ENCODE measurements at places on chromosomes 2 and 18.

- H3K4me1 ChIP-seq, result peaks cover 38% of the 10 kb centered on the region
- no peaks in the 10 kb centered on the region for H3K27me3 ChIP-seq
- no peak for DNase-seq
- no peak overlapping the region for H3K4me3 ChIP-seq
- H3K27ac ChIP-seq, result no peak overlapping the region
- H3K36me3 ChIP-seq, result peaks cover 2% of the 10 kb centered on the region
These were observed 17.1 kb upstream of the HNMT start for GRCh38 chr2:137947032-137947727.

DNA sequence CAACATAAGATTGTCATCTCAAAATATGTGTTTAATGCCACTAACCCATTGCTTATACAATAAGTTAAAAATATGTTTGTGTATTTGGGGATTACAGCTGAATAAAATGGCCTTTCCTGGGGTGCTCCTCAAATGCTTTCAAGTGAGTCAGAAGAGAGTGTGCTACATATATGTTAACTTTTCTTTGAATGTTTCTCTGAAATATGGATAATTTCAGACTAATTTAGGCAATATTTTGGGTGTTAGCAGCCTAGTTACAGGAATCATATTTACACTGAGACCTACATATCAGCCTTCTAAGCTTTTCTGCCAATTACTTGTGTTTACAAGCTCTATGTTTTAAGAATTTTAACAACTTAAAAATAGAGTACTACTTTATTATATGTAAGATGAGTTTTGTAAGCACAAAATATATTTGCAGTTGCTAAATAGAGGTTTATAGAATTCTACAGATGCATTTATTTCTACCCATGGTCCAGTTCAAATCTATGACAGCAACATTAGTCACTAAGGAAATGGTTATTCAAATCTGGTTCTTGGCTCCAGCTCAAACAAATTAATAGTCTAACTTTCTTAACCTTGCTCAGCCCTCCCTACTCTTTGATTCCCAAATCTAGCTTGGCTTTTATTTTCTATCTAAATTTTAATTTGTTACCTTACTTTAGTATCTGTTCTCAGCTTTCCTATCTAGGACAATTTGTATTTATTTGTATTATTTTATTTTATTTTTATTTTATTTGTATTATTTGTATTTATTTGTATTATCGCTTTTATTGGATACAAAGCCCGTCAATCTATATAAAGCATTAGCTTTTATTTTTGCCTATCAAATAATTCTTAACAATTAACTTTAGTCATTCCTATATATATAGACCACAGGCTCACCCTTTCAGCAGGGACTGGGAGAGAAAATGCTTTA lies 48.9 kb downstream of the FSIP2 start:
- no peaks in the 10 kb centered on the region for H3K4me1 ChIP-seq
- no peak overlapping the region for H3K27ac ChIP-seq
- H3K4me3 ChIP-seq, result no peak overlapping the region
- no peaks in the 10 kb centered on the region for H3K27me3 ChIP-seq

- H3K36me3 ChIP-seq, result peaks cover 64% of the 10 kb centered on the region
- peaks cover 11% of the 10 kb centered on the region for H3K4me1 ChIP-seq
- DNase-seq, result no peak
- no peak overlapping the region for H3K4me3 ChIP-seq
These were observed 17.5 kb downstream of the STAT1 start for GRCh38 chr2:190996338-190996946.

DNA sequence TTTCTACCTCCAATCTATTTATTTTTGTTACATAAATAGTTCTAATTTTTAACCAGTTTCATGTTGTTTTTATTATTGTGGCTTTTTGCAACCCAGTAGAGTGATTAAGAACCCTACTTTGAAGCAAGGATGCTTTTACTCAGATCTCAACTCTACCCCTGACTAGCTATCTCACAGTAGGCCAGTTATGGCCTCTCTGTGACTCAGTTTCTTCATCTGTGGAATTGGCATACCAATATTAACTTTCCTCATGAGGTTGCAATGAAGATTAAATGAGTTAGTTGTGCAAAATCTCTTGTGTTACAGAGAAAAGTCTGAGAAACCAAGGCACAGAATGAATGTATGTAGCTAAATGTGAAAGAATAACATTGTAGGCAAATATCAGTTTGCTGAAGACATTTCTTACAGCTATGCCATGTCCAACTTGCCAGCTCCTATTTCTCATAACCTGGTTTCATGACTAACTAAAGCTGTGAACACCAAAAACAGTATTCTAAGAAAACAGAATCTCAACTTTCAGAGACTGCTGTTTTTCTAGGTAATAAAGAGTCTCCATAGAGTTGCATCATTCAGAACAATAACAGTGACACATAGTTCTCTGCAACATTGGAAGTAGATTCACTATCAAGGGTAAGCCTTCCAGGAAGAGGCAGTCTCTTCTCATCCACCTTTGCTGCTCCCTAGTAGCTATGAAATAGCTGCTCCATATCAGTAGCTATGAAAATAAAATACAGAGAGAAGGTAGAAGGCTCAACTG lies 33.2 kb upstream of the CYTIP start:
- H3K4me3 ChIP-seq, result no peak overlapping the region
- no peaks in the 10 kb centered on the region for H3K4me1 ChIP-seq
- no peak overlapping the region for H3K27ac ChIP-seq
- DNase-seq, result no peak
- no peaks in the 10 kb centered on the region for H3K27me3 ChIP-seq
- H3K36me3 ChIP-seq, result no peaks in the 10 kb centered on the region

DNA sequence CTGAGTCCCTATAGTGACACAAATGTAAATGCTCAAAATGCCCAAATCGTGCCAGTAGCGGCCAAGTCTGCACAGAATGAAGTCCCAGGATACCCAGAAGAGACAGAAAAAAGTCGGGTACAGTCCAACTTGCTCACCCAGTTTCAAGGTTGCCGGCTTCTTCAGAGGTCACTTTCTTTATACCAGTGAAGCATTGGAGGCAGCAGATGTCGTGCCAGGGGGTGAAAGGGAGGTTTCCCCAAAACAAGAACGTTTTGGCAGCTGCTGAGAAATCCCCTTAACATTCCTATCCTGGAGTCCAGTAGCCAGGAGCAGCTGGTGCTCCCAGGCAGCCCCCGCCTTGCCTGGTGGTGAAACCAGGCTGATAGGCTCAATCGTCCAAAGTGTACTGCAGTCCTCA lies 58.1 kb upstream of the MCFD2 start:
- peaks cover 1% of the 10 kb centered on the region for H3K36me3 ChIP-seq
- H3K4me1 ChIP-seq, result peaks cover 2% of the 10 kb centered on the region
- no peaks in the 10 kb centered on the region for H3K27me3 ChIP-seq
- no peak for DNase-seq
- H3K4me3 ChIP-seq, result no peak overlapping the region

DNA sequence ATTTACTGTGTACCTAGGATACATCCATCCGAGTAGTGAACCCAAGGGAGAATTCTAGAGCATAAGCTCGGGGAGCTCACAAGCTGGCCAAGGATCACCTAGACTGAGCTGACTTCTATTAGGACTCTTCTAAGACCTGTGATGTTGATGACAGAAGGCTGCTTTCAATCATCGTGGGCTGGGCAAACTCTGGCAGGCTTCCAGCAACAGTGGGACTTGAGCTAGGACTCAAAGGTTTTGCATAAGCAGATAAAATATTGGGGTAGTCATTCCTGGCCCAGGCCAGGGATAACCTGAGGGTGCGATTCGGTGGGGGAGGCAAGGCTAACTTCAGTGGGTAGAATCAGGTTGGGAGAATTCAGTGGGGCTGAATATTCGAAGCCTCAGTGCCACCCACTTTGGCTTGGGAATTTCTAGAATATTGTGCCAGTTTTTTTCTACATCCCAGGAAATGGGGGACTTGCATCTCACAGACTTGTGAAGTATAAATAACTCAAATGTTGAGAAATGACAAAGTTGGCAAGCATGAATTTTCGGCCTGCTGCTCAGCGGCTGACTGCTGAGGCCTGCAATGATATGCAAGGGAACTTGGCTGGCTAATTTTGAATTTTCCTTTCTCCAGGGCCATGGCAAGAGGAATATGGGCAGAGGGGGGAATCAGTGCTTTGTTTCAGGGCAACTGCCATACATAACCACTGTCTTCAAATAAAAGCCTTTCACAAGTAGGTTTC lies 274.3 kb downstream of the PRKCE start:
- H3K27ac ChIP-seq, result no peak overlapping the region
- H3K4me1 ChIP-seq, result peaks cover 3% of the 10 kb centered on the region
- no peak for DNase-seq
- no peaks in the 10 kb centered on the region for H3K36me3 ChIP-seq

DNA sequence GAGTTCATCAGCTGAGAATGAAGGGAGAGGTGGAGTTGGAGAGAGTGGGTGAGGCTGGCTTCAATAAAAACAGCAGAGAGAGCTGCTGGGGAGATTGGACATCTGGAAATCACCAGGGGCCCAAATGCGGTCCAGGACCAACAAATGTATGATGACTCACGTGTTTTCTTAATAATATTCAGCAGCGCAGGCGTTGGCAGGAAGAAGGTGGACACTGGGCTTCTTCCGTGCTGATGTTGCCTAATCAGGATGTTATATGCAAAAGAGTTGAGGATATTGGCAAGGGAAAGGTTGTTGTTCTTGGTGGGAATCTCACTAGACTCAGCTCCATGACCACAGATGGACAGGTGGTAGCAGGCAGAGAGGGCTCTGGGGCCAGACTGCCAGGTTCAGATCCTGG lies 12.8 kb upstream of the PLA2R1 start:
- no peak overlapping the region for H3K4me3 ChIP-seq
- H3K27me3 ChIP-seq, result no peaks in the 10 kb centered on the region
- no peaks in the 10 kb centered on the region for H3K36me3 ChIP-seq
- H3K27ac ChIP-seq, result no peak overlapping the region
- no peak for DNase-seq

DNA sequence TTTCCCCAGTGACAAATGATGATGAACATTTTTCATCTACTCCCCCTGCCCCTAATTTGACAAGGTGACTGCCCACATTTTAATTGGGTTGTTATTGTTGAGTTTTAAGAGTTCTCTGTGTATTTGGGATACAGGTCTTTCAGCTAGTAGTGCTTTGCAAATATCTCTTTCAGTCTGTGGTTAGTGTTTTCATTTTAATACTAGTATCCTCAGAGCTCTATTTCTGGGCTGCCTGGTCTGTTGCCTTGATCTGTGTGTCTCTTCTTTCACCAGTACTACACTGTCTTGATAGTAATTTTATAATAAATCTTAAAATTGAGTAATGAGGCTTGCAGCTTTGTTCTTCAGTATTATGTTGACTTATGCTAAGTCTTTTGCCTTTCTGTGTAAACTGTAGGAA lies 19.7 kb downstream of the EIF5B start:
- H3K27me3 ChIP-seq, result no peaks in the 10 kb centered on the region
- H3K4me3 ChIP-seq, result no peak overlapping the region

DNA sequence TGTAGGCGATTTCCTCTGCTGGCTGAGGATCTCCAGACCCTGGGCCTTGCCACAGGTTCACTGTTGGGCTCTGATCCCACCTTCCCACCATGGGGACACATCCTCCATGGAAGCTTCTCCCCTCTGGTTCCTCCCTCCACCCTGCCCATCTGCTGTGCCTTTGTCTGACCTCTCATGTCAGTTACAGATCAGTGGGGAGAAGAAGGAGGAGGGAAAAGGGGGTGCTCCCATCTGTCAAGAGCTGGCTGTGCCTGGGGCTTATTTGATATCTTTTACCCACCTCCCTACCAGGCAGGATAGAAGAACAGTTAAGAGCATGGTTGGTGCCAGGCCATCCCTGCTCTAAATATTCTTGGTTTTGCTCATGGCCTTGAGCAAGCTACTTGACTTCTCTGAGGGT lies 12.3 kb upstream of the DNAJB2 start:
- H3K27me3 ChIP-seq, result peaks cover 21% of the 10 kb centered on the region
- no peak for DNase-seq
- H3K4me3 ChIP-seq, result no peak overlapping the region
- H3K27ac ChIP-seq, result no peak overlapping the region
- H3K4me1 ChIP-seq, result no peaks in the 10 kb centered on the region
- no peaks in the 10 kb centered on the region for H3K36me3 ChIP-seq

DNA sequence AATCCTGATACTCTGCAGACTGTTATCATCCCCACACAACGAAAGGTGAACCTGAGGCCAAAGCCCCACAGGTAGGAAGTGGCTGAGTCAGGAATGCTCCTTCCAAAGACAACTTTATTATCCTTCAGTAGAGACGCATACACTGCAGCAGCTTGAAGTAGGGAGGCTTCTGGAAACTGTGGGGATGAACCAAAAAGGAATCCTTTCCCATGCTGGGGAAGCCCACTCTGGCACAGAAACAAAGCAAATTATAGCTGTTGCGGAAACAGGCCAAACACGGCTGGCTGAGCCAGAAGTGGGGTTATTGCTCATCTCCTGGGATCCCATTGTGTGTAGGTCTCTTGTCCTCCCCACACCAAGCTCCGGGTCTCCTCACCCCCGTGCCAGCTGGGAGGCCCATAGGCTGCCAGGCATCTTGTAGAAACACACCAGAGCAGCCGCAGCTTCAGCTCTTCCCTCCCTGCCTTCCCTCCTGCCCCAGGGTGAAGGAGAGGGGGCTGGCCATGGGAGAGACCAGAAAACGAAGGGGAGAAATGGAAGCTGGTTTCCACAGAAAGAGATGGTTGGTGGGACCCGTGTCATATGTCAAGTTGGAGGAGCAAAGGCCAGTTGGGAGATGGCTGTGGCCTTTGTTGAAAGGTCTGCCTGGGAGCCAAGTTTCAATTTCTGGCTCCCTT lies 176.9 kb upstream of the NABP1 start:
- H3K27ac ChIP-seq, result peak overlapping the region; percentile 33
- H3K4me1 ChIP-seq, result peaks cover 16% of the 10 kb centered on the region
- no peaks in the 10 kb centered on the region for H3K27me3 ChIP-seq
- H3K36me3 ChIP-seq, result no peaks in the 10 kb centered on the region

DNA sequence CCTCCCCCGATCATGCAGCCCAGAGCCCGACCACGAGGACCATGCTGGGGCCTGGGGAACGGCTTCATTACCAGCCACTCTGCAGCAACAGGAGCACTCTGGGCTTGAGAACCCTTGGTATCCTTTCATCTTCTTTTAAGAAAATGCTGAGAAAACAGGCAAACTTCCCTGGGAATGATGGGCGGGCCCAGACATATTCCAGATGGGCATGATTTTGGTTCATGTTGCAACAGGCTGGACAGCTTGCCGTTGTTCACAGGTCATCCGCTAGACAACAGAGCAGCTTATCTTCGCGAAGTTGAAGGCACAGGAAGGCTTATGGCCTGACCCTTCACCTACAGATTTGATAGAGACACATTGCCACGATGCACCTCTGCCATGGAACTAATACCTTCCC lies 121.0 kb downstream of the KLHL29 start:
- H3K4me1 ChIP-seq, result peaks cover 47% of the 10 kb centered on the region
- H3K4me3 ChIP-seq, result no peak overlapping the region
- H3K27me3 ChIP-seq, result peaks cover 45% of the 10 kb centered on the region
- H3K27ac ChIP-seq, result no peak overlapping the region

All from progenitor cell of endocrine pancreas (in vitro differentiated cells).